Stimulated activated CD8-positive, alpha-beta memory T cell treated with anti-CD3 and anti-CD28 coated beads, Interleukin-7, amount 100 ng/mL, for 1 hour (primary cell): ENCODE measurements at places on chromosomes 2 and 18.
A peak's percentile ranks its signal among the peaks of the same experiment; 100 is the strongest.

GRCh38 chr2:166197446-166197845, 69.6 kb upstream of the SCN1A start:
- DNase-seq: no peak

DNA sequence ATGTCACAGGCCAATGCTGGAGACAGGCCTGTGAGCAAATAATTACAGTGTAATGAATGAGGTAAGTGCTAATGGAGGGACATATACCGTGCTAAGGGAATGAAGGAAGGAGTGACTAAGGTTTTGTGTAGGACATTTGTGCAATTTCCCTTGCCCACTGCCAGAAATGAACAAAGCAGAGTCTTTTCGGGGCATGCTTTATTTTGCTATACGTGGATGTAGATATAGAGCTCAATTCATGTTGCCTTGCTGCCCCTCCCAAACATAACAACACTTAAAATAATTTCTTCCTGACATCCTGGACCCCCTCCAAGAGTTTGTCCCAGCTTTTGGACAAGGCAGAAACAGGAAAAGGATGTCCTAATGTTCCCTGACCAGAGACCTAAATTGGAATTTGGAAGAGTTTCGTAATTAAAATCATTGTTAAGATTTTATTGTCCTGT, 23.7 kb upstream of the CD28 start:
- DNase-seq: no peak

DNA sequence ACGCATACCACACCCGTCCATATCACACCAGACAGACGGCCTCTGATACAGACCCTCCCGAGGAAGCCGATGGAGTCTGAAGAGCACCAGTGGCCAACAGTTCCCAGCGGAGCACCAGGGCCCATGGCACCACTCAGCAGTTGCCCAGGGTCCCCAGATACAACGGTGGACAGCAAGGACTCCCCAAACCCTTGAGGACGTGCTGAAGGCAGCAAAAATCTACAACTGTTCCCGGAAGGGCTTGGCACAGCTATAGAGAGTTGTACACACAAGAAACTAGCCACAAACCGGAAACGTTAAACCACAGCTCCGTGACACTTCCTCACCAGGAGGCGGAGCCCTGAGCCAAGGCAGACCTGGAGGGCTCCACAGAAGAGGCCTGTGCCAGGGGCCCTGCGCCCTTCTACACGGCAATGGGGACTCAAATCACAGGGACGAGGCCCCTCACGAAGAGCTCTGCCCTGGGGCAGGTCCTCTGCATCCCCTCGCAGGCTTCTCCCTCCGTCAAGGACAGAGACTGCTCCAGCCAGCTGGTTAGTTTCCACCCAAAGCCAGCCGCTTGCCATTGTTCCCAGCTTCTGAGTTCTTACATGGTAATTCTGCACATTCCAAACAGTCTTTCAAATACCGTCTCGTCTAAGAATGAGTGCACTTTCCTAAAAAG, 133.4 kb downstream of the HDAC4 start:
- peak; percentile 82 for DNase-seq

- DNase-seq: no peak
These were observed 130.7 kb downstream of the UBE2E3 start for GRCh38 chr2:181111059-181111458.

GRCh38 chr2:46177461-46178089, 119.6 kb upstream of the EPAS1 start:
- no peak for DNase-seq

DNA sequence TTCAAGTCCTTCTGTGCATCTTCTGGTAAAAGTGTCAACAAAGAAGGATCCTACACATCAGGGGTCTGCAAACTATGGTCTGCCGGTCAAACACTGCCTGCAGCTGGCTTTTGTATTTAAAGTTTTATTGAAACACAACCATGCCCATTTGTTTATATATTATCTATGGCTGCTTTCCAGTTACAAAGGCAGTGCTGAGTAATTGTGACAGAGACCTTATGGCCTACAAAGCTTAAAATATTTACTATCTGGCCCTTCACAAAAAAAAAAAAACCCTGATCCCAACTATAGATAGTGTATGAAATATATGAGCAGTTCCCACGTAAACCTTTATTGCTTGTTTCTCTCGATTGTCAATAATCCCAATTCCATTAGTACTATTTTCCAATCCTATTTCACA, 101.4 kb downstream of the RBMS1 start:
- no peak for DNase-seq

- no peak for DNase-seq
These were observed 381.8 kb upstream of the CRIM1 start for GRCh38 chr2:35973737-35974132.

- no peak for DNase-seq
These were observed 114.2 kb downstream of the SPHKAP start for GRCh38 chr2:228067309-228067708.
